Brain microvascular endothelial cell (primary cell): ENCODE measurements at places on chromosomes 12 and 14.

GRCh38 chr12:85484387-85484786 lies 204.4 kb downstream of the ALX1 start:
- DNase-seq = no peak

DNA sequence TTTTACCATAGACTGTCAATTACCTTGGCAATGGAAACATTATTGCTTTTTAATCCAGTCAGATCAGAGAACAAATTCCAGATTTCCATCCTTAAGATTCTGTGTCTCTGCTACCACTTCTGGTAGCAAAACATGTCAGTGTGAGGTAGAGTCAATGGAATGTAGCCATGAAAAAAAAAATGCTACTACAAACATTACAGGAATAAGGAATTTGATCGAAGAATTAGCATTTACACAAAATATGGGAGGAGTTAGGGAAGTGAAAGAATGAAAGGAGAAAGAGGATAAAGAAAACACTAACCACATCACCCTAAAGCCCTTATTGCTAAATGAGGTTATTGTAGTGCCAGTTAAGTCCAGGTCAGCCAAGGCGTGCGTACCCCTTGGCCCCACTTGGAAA lies 9.2 kb downstream of the MED21 start:
- DNase-seq = no peak

DNA sequence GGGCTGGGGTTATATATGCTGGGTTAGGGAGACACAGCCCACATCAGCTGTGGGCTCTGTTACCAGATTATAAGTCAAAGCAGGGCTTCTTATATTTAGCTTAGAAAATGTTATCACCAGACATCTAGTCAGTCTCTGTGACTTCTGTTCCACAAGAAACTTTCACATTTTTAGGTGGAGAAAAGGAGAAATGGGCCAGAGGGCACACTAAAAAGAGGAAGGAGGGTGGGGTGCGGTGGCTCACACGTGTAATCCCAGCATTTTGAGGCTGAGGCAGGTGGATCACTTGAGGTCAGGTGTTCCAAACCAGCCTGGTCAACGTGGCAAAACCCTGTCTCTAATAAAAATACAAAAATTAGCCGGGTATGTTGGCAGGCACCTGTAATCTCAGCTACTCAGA lies 28.0 kb upstream of the SLC38A1 start:
- no peak for DNase-seq

GRCh38 chr12:52537101-52537500 lies 15.8 kb downstream of the KRT71 start:
- no peak for DNase-seq

- no peak for DNase-seq
Measured at GRCh38 chr12:107339487-107339886, 246.1 kb upstream of the CRY1 start.

DNA sequence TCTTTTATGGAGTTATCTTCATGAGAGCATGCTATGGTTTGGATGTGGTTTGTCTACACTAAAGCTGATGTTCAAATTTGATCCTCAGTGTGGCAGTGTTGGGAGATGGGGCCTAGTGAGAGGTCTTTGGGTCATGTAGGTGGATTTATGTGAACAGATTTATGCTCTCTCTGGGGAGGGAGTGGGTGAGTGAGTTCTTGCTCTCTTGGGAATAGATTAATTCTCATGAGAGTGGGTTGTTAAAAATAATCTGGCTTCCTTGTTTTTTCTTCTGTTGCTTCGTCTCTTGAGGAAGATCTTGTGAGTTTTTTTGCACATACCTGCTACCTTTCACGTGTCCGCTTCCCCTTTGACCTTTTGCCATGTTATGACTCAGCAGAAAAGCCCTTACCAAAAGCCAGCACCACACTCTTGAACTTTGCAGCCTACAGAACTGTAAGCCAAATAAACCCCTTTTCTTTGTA lies 20.5 kb downstream of the DERA start:
- no peak for DNase-seq
